ENCODE measurements at places on chromosomes 11 and 22.
A peak's percentile ranks its signal among the peaks of the same experiment; 100 is the strongest.

DNA sequence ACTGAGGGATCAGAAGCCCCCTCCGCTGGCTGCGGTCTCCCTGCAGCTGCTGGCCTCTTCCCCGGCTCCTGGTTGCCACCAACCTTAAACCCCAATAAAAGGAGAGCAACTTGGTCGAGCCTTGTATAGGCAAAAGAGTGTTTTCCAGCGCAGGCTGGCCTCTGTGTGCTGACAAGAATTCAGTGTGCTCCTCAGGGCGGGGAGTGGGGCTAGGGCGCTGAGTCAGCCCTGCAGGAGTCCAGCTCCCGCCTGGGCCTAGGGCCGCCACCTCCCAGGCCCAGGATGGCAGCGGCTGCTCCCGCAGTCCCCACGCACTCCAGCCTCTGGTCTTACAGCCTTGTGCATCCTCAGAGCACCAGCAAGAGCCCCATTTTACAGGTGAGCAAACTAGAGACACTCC lies at the start of gene SHISAL1:
Gene SHISAL1 (minus strand): TSS at position 186 of the 400 bp plus-strand sequence. CDS start 12,006 bp downstream, outside the sequence.
- no peak for DNase-seq

- no peak for DNase-seq
Measured at GRCh38 chr11:133889188-133889587, 43.9 kb upstream of the SPATA19 start.

GRCh38 chr22:44028091-44028490 lies 4.0 kb downstream of the PARVB start:
- no peak for DNase-seq

GRCh38 chr22:23533771-23534191 lies 46.3 kb downstream of the IGLL1 start:
- no peak for DNase-seq

DNA sequence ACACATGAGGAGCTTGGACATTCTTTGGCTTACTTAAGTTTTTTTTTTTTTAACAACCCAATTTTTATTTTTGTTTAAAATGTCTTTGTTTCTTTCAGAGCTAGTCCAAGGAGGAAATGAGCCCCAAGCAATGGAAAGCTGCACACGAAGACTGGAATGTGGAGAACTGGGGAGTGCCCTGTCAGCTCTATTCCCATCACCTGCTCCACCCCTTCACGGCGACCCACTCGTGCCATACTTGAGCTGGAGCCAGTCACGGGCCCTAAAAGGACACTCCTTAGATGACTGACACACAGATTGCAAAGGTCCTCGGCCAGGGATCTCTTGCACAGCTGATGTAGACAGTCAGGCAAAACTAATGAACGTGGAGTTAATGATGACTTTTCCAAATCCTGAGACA lies 10.6 kb upstream of the SLC25A18 start:
- DNase-seq = no peak

DNA sequence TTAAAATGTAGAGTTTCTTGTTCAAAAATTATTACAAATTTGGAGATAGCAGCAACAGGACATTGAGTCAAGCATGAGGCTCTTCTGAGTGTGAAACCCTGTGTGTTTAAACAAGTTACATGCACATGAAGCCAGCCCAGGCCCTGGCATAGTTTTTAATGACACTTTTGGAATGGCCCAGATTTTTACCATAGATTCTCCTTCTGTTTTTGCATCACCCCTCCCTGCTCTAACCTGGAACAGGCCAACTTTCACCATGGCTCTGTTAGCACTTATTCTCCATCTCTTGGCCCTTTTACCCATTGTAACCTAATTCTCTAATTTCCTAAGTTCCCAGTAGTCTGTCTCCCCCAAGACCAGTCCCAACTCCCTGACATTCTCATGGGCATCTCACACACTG lies 63.1 kb upstream of the PRSS23 start:
- no peak for DNase-seq

DNA sequence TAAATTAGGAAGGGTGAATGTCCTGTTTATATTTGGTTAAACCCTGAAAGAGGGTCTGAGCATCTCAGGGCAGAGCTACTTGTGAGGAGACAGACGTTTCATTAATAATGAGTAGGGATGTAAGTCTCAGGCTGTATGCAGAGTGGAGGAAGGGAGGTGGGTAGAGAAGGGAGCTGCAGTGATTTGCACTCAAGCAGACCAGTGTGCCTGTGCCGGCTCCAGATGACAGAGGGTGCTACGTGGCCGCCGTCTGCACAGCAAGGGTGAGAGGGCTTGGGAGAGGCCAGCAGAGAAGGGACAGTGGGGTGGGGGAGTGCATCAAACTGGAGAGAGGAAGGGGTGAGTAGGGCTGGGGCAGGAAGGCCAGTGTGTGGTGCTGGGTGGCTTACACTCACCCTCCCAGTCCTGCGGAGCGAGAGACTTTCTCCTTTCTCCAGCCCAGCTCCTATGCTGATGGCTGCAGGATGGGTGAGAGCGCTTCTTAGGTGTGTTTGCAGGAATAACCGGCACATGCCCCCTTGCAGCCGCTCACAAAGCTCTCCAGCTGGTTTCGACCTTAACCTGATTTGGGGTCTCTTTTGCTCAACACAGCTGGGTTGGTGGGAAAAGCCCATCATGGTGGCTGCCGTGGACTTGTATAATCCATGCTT lies 130.6 kb downstream of the ST3GAL4 start:
- DNase-seq = no peak

DNA sequence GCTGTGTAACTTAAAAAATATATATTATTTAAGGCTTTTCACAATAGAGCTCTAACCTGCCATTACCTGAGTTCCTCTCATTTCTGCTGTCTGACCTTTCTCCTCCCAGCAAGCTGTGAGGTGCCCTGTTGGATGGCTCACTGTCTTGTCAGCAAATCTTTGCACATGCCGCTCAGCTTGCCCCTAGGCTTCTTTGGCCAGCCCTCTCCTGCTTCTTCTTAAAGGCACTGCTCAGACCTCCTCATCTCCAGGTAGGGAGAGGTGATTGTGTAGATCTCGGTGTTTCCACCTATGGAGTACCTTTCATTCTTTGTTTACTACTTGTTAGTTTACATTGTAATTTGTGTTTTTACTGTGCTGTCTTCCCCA lies 96.5 kb downstream of the EXT2 start:
- no peak for DNase-seq

DNA sequence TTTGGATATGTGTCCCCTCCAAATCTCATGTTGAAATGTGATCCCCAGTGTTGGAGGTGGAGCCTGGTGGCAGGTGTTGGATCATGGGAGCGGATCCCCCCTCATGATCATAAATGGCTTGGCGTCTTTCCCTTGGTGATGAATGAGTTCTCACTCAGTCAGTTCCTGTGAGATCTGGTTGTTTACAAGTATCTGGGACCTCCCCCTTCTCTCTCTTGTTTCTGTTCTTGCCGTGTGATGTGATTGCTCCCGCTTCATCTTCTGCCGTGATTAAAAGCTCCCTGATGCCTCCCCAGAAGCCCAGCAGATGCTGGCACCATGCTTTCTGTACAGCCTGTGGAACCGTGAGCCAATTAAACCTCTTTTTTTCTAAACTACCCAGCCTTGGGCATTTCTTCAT lies 102.2 kb downstream of the SEZ6L start:
- no peak for DNase-seq

DNA sequence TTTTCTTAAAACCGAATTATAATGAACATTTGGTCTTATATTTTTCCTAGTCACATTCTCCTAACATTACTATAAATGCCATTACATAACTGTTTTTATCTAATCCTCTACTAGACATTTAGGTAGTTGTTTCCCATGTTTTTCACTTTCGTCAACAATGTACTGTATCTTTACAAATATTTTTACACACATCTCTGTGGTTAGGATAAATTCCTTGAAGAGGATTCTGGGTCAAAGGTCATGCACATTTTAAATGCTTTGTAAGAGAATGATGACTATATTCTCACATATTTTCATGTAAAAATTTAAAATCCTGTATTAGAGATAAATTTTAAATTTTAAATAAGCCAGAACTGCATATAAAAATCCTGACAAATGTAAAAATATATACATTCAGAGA lies 61.3 kb upstream of the CLNS1A start:
- no peak for DNase-seq

- peak; percentile 26 for DNase-seq
Measured at GRCh38 chr22:17705951-17706900, 67.7 kb downstream of the BCL2L13 start.

GRCh38 chr11:100870138-100870537 lies 183.1 kb downstream of the ARHGAP42 start:
- no peak for DNase-seq

GRCh38 chr22:39234867-39235687 lies 9.7 kb downstream of the PDGFB start:
- peak; percentile 55 for DNase-seq

- no peak for DNase-seq
Measured at GRCh38 chr11:130478204-130478701, 29.8 kb downstream of the ADAMTS15 start.

GRCh38 chr11:88384004-88384668 lies 46.6 kb upstream of the CTSC start:
- peak; percentile 15 for DNase-seq

DNA sequence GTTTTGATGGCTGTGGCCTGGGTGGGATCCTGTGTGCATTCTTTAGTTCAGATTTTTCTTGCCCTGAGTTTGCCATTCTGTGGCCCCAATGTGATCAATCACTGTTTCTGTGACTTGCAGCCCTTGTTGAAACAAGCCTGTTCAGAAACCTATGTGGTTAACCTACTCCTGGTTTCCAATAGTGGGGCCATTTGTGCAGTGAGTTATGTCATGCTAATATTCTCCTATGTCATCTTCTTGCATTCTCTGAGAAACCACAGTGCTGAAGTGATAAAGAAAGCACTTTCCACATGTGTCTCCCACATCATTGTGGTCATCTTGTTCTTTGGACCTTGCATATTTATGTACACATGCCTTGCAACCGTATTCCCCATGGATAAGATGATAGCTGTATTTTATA lies 620 bp downstream of the OR4C16 start:
- no peak for DNase-seq

- DNase-seq = no peak
Measured at GRCh38 chr22:46445771-46446420, 91.5 kb downstream of the CELSR1 start.

DNA sequence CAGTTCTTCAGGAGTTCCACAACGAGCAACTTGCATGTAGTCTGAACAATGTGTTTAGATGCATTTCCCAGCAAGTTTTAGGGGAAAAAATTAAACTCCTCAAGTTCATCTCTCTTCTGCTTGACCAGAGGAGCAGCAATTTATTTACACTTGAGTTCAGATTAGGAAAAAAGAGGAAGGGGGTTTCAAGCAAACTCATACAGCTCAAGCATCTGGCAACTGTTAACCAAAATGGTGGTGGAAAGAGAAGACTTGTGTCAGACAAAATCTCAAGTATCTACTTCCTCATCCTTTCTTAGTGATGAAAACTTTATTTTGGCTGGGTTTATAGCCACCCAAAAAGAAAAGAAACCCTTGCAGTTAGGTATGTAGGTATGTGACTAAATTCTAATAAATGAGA lies 29.1 kb upstream of the PICALM start:
- DNase-seq = no peak

DNA sequence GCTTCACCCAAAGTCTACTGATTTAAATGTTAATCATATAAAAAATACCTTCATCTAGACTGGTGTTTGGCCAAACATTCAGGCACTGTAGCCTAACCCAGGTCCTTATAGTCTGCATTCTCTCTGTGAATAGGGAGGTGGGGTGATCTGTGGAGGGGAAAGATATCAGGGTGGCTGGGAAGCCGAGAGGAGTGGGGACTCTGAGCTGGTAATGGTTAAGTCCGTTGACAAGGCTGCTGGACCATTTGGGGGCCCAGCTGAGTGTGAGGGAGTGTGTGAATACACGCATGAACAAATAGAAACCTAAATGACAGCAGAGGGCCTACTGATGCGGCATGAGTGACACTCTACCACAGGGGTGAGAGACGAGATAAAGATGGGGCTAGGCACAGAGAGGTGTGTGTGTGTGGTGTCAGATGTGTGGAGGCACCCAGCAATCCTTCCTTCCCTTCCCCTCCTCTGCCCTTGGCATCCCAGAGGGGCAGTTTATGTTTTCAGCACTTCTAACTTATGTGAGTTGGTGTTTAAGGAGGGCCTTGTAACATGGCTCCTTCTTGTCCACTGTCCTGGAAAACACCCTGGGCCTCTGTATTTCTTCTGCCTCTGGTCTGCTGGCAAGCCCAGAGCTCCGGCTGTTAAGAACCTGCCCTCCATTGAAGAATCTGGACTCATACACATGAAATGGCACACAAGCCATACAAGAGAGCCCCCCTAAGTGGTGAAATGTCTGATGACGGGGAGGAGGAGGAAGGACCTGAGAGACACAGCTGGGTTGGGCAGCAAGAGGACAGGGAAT lies 249.1 kb upstream of the TBCEL start:
- no peak for DNase-seq

- DNase-seq = peak; percentile 56
Measured at GRCh38 chr11:116691771-116692177, 81.0 kb downstream of the BUD13 start.

DNA sequence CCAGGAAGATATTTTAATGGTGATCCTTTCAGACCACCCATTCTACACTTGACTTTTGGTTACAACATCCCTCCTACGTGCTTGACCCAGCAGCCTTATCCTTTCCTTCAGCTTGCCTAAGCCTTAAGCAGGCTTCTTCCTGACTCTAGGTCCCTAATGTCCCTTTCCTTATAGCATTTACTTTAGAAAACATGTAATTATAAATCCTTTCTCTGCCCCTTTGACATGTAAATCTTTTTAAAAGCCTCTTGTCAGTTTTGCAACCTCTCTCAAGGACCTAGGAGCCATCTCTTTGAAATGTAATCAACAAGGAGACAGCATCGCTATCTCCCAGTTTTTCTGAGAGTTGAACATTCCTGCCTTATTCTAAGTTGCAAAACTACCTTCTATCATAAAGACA lies 1255.2 kb downstream of the LRRC4C start:
- DNase-seq = no peak

DNA sequence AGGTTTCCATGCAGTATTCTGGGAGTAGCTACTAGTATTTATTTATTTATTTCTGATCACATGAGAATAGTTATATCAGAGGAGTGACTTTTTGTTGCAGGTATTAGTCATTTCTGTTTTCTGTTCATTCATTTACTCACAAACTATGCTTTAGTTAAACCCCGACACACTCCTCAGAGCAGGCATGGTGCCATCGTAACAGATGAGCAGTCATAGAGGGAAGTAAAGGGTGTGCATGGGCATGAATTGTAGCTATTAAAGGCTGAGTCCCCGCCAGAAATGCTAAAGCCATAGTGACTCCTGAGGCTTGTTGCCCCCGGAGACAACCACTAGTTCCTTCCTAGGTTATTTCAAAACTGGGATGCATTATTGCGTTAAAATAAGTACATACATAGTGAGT lies 10.6 kb downstream of the JHY start:
- DNase-seq = no peak

Measured in T47D (cell line).